ENCODE measurements at places on chromosomes 12 and 14.

DNA sequence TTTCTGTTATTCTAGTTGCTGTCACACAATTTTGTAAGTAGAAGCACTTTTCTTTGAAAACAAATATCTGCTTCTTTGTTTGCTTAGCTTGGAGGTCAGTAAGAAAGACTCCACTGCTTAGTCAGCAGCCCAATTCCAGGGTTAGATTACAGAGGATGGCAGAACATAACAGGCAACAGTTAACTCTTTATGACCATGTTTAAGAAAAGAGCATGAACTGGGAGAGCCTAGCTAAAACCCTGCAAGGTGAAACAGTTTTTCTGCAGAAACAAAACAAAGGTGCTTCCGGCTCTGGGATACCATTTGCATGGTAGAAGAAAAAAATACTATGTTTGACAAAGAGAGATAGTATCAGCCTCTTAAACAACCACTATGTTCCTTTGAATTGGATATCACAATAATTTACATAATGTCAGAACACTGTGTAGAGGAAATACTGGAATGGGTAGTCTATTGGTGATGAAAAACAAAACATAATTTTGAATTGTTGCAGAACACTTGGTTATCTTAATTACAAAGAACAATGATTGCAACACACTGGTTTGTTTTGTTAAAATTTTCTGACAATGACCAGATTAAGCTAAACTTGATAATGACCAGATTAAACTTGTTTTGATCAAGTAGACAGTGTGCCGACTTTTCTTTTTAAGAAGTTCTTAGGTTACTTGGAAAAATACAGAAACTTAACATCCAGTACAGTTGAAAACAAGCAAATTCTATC is 22.4 kb upstream of the PPM1H start:
- no peaks in the 10 kb centered on the region for H3K4me1 ChIP-seq
- H3K27me3 ChIP-seq, result no peaks in the 10 kb centered on the region
- no peak for DNase-seq
- no peak overlapping the region for H3K27ac ChIP-seq
- H3K36me3 ChIP-seq, result no peaks in the 10 kb centered on the region
- H3K4me3 ChIP-seq, result no peak overlapping the region

DNA sequence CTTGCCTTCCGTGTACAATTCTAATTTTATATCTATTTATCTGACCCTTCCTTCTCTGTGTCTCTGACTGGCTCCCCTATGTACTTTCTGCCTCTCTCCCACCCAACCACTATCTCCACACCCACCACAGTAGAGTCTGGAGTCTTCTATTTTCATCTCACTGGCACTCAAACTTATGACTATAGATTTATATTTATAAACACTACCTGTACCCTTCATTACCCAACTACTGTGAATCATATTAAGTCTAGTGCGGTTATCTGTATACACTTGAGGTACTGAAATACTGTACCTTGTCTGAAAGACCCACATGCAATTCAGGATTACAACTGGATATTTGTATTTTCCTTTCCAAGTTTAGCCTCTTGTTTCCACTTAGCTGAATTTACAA is 36.1 kb downstream of the ATP2B1 start:
- no peaks in the 10 kb centered on the region for H3K36me3 ChIP-seq
- H3K27ac ChIP-seq, result no peak overlapping the region
- H3K4me3 ChIP-seq, result no peak overlapping the region

DNA sequence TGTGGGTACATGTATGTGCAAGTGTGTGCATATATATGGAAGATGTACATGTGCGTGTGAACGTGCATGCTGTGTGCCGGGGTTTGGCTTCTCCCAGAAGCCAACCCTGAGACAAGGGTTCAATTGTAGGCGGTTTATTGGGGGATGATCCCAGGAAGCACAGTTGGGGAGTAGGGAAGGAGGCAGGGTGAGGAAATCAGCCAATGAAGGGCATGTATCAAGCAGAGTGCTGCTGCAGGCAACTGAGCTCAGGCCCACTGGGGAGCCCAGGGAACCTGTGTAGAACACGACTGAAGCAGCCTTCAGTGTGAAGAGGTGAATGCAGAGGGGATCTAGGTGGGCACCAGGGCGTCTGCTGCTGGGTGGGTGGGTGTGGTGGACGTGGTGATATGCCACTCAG is 21.6 kb downstream of the SYNDIG1L start:
- DNase-seq, result no peak
- no peaks in the 10 kb centered on the region for H3K36me3 ChIP-seq
- peaks cover 9% of the 10 kb centered on the region for H3K27me3 ChIP-seq
- H3K4me3 ChIP-seq, result no peak overlapping the region
- no peak overlapping the region for H3K27ac ChIP-seq

DNA sequence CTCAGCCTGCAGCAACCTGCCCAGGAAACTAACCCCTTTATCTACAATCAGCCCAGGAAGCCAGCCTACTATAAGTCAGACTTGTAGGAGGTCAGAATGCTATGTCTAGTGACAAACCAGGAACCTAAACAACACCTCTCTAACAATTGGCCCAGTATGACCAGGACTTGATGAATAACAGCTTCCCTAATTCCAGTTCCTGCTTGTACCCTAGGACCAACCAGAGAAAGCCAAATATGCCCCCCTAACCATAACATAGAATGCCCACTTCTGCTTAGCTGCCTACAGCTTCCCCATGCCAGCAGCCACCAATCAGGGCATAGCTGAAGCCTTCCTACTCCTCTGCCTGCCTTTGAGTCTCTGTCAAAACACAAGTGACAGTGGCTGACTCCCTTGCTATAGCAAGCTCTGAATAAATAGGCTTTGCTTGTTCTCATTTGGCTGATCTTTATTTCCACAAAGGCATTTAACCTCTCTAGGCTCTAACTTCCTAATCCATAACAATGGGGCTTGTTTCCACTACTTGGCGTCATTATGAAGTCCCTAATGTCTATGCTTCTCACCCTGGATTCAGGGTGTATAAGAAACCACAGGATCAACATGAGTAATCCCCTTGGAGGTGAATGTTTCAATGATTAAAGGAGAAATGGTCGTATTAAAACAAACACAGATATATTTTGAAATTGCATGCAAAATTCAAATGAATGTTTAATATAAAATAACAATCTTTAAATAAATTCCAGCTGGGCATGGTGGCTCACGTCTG is 220.2 kb downstream of the ANO6 start:
- no peaks in the 10 kb centered on the region for H3K36me3 ChIP-seq
- no peaks in the 10 kb centered on the region for H3K27me3 ChIP-seq
- no peak overlapping the region for H3K4me3 ChIP-seq
- DNase-seq, result no peak

GRCh38 chr14:33359288-33359881 is 420.7 kb downstream of the NPAS3 start:
- no peaks in the 10 kb centered on the region for H3K36me3 ChIP-seq
- H3K4me1 ChIP-seq, result no peaks in the 10 kb centered on the region
- H3K27me3 ChIP-seq, result no peaks in the 10 kb centered on the region
- H3K4me3 ChIP-seq, result no peak overlapping the region
- DNase-seq, result no peak

GRCh38 chr12:88339966-88340365 is 197.9 kb downstream of the TMTC3 start:
- no peaks in the 10 kb centered on the region for H3K4me1 ChIP-seq
- no peaks in the 10 kb centered on the region for H3K36me3 ChIP-seq
- H3K27me3 ChIP-seq, result no peaks in the 10 kb centered on the region
- DNase-seq, result no peak

DNA sequence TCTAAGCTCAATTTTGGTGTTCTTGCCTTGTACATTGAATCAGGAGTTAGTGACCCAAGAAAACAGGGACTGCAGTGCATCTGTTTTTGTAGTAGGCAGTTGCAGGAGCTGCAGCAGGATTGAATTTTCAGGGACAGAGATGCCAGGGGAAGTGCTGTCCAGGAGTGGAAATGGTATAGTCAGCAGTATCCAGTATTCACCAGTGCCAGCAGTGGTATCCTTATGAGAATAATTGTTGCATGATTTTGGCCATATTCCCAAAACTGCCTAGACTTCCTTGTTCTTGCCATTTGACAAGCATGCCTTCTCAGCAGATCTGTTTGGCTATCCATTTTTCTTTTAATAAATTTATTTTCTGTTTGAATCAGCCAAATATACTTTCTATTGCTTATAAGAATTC is 18.6 kb upstream of the ABCD2 start:
- no peaks in the 10 kb centered on the region for H3K27me3 ChIP-seq
- no peak overlapping the region for H3K27ac ChIP-seq
- no peak overlapping the region for H3K4me3 ChIP-seq
- no peaks in the 10 kb centered on the region for H3K4me1 ChIP-seq
- no peaks in the 10 kb centered on the region for H3K36me3 ChIP-seq

DNA sequence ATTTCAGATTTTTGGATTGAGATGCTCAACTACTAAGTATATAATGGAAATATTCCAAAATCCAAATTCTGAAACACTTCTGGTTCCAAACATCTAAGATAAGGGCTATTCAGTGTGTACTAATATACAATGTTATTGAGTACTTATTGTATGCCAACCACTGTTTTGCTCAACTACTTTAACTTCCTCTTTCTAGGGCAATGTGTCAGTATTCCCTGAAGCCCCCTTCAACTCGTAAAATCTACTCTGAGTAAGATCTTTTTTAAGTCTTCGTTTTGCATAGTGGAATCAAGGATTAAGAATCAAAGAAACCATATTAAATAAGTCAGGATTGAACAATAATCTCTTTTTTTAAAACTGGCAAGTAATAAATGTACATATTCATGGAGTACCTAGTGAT is 45.5 kb downstream of the SPATA7 start:
- no peak for DNase-seq
- H3K36me3 ChIP-seq, result peaks cover 2% of the 10 kb centered on the region
- no peaks in the 10 kb centered on the region for H3K4me1 ChIP-seq
- no peak overlapping the region for H3K4me3 ChIP-seq

- no peak overlapping the region for H3K4me3 ChIP-seq
- no peak overlapping the region for H3K27ac ChIP-seq
- no peak for DNase-seq
Observed at GRCh38 chr14:36604757-36605505, 22.5 kb upstream of the NKX2-8 start.

GRCh38 chr14:51929910-51930682 is 59.2 kb upstream of the RTRAF start:
- no peaks in the 10 kb centered on the region for H3K4me1 ChIP-seq
- no peaks in the 10 kb centered on the region for H3K36me3 ChIP-seq
- no peak overlapping the region for H3K27ac ChIP-seq

DNA sequence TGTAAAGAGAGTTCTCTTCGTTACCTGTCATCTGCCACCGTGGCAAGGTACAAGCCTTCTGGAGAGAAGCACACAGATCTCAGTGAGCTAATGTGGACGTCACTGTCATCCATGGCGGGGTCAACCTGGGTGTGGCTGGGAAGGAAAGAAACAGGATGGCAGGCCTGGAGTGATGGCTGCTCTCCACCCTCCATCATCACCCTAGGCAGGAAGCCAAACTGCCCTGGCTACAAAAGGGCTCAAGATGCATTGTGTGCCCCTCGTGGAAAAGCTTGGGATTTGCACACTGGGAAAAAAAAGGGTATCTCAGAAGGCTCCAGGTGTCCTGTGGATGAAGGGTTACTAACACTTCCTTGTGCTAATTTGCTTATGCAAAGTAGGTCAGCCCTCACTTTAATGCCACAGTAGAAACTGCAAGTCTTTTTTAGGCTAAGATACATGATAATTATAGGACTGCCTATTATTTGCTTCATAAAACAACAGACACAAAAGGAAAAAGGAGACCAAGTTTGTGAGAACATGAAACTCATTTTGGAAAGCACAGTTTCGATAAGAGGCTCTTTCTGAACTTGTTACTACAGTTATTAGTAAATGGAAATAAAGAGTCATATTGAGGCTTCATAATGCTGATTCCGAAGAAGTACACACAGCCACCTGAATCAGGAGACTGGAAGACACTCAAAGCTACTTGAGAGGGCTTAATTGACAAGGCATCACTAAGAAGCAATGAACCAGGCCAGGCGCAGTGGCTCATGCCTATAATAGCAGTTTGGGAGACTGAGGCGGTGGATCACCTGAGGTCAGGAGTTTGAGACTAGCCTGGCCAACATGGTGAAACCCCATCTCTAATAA is 18.9 kb downstream of the RFC5 start:
- no peak for DNase-seq
- H3K27ac ChIP-seq, result no peak overlapping the region
- no peaks in the 10 kb centered on the region for H3K4me1 ChIP-seq

DNA sequence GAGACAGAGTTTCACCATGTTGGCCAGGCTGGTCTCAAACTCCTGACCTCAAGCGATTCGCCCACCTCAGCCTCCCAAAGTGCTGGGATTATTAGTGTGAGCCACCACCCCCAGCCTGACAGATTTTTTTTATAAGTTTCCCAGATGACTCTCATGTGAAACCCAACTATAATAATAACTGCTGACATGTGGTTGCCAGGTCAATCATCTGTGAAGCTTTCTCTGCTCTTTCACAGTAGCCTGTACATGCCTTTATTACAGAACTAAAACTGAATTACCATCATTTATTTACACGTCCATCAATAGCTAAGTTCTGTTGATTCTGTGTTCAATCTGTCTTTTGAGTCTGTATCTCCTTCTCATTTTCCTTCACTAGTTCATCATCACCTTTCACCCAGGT is 218.5 kb downstream of the RPS29 start:
- DNase-seq, result no peak
- H3K4me3 ChIP-seq, result no peak overlapping the region
- H3K4me1 ChIP-seq, result no peaks in the 10 kb centered on the region

GRCh38 chr12:120748242-120748641 is 22.6 kb downstream of the ACADS start:
- no peaks in the 10 kb centered on the region for H3K27me3 ChIP-seq
- H3K4me3 ChIP-seq, result no peak overlapping the region
- H3K36me3 ChIP-seq, result no peaks in the 10 kb centered on the region
- H3K27ac ChIP-seq, result no peak overlapping the region
